Fibroblast of skin of right biceps (primary cell): ENCODE measurements at places on chromosomes 5 and 9.

- no peak for DNase-seq
Observed at GRCh38 chr9:120980951-120981350, 54.4 kb upstream of the TRAF1 start.

DNA sequence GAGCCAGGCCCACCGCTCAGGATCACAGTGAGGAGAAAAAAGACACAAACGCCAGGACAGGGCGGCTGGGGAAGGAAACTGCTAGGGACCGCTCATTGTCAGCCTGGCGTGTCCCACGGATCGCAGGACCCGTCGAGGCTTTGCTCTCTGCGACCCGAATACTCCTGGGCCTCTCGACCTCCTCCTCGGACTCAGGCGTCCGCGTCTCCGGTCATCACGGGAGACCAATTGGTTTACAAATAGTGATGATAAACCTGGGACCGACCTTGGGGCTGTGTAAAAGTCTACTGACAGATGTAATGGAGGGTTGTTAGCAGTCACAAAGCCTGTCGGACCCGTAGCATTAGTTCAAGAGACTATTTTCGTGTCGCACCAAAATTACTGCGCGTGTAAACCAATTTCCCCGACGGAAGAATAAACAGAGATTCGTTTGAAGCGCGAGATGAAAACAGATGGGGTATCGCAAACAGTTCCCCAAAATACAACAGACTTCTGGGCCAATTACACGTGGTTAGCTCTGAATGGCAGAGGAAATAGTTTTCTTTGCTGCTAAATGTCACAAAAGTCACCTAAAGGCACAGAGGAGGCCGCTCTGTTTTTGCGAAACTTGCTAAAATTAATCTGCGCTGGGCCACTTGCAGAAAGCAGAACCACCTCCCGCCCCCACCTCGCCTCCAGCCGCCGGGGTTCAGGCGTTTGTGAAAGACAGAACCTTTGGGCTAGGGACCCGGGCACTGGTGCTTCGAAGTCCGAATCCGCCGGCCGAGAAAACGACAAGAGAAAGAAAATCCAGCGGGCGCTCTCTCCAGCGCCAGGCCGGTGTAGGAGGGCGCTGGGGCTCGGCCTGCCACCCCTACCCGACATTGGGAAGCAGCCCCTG is 67.6 kb downstream of the FOXD1 start:
- DNase-seq = no peak

DNA sequence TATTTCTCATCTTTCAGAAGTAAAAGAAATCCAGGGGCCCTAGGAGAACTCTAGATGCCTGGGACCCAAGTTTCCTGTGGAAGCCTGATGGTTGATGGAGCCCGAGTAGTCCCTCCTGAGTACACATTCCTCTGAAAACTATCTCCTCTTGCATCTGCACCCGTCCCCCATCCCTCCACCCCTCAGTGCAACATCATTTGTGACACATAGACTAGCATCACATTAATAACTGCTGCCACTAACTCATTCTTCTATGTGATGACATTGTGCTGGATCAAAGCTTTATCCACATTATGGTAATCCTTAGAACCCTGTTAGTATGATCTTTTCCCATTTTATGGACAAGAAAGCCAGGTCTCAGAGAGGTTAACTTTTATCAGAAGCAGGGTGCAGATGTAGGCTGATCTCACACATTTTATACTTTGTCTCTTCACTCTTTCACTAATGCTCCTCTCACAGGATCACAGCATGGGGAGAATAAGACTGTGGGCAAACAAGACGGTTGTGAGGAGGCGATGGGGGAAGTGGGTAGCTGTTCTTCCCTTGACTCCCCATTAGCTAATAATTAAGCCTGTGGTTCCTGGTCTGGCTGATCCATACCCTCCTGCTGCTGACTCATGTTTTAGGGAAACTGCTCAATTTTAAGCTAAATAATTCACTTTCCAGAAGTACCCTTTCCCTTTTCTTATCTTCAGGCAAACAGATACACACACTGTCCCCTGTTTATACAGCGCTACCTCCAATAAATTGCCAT is 3.9 kb upstream of the HK3 start:
- no peak for DNase-seq

DNA sequence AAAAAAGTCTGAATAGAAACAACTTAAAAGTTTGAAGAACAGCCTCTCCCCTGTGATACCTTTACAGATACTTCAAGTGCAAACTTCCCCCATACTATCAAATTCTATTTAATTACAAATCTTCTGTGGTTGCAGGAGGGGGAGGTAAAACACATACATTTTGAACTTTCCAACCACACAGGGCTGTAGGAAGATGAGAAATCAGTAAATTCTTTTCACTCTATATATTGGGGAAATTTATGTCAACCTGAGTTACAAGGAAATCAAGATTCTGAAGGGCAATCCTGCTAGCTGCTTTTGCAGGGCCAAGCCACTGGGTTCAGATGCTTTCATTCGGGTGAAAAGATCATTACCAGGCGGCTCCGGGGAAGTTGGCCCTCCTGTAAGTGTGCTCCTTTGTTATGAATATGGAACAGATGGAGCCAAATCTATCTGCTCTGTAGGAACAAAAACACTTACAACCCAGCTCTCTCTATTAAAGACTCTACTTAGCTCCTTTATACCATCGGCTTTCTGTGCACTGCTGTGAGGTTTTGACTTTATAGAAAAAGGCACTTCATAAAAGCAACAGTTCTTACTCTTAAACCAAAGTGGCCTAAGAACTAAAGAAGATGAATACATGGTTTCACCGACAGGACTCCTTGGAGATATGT is 269.1 kb downstream of the EFNA5 start:
- DNase-seq = no peak

GRCh38 chr5:15001517-15001916 is 129.9 kb upstream of the ANKH start:
- DNase-seq = no peak

DNA sequence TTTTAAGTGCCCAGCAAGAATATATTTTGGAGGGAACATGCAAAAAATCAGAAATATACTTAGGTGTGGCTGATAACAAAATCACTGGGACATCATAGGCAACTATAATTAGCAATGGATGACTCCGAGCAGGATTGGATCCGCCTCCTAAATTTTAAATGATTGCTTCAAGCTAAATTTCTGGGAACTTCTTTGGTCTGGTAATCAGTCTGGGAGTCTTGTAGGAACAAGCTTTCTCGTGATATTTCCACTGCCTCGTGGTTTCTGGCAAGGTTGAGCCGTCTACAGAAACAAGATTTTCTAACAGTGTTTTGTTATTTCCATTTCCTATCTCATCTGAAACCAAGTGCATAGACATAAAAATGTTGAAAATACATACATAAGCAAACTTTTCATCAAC is 232.6 kb downstream of the BNC2 start:
- DNase-seq = no peak

DNA sequence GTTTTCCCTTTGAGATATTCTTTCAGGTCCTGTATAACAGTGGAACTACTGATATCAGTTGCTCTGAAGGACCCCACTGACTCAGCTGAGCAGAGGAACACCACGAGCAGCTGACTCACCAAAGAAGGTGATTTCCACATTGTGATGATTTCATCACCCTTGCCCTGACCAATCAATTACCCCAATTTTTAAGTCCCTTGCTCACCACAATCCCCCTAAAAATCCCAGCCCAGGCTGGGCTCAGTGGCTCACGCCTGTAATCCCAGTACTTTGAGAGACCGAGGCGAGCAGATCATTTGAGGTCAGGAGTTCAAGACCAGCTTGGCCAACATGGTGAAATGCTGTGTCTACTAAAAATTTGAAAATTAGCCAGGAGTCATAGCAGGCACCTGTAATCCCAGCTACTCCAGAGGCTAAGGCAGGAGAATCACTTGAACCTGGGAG is 125.3 kb upstream of the ABCA1 start:
- DNase-seq = peak; percentile 87
